ENCODE measurements at places on chromosomes 5 and 9.

DNA sequence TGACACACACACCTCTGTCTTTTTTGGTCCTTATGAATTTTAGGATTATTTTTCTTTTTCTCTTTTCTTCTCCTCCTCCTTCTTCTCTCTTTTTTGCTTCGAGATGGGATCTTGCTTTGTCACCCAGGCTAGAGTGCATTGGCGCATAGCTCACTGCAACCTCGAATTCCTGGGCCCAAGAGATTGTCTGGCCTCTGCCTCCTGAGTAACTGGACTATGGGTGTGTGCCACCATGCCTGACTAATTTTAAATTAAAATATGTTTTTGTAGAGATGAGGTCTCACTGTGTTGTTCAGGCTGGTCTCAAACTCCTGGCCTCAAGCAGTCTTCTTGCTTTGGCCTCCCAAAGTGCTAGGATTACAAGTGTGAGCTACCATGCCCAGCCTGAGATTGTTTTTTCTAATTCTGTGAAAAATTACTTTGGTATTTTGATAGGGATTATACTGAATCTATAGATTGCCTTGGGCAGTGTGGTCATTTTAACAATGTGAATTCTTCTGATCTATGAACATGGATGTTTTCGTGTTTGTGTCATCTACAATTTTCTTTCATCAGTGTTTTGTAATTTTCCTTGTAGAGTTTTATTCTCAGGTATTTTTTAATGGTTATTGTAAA is 7.7 kb downstream of the AHRR start:
- no peak for DNase-seq

- peak; percentile 53 for DNase-seq
Measured at GRCh38 chr5:14156650-14157492, 13.7 kb downstream of the TRIO start.

DNA sequence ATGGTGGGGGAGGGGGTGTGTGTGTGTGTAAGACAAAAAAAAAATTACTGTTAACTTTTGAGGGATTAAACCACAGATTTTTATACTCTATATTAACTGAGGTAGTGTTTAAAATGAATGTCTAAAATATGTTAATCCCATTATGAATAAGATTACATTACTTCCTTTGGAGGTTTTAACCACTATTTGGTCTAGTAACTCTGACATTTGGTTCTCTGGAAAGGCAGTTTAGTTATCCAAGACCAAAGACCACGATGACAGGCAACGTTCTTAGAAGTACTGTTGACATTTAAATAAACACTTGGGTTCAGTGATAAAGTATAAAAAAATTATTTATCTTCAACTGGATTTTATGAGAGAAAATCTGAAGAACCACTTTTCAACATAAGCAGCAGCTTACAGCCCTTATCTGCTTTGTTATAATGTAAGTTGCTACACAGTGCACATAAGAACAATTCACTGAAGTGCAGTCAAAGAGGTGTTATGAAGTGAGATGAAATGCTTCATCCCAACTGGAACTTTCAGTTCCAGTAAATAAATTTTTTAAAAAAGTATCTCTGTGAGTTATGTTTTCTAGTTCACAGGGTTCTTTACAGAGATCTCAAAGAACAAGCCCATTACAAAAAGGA is 94.5 kb downstream of the OSMR start:
- no peak for DNase-seq

DNA sequence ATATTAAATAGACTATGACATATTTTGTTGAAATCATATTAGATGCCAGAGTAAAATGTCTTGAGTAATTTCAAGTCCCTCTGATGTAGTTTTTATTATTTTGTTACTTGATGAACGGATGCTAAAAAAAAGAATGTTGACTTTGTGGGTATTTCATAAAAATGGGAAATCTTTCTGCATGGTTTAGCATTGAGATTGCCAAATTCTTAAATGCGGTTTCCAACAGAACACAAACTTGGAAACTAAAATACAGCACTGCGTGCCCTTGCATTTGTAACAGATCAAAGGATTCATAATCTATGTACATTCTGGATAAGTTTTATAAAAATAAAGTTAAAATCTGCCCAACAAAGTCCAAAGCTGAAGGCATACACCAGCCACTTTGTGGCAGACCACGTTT is 425.5 kb upstream of the DAB2 start:
- no peak for DNase-seq

DNA sequence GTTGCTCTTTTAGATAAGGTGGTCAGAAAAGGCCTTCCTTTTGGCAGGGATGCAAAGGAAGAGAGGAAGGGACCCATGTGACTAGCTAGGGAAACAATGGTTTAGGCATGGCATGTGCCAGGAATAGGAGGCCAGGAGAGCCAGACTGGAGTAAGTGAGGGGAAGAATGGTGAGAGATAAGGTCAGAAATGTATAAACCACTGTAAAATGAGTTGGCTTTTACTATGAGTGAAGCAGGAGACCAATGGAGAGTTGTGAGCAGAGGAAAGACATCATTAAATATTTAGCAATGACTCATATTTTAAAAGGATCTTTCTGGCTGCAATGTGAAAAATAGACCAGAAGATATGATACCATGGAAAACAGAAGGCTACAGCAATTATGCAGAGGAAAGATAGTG is 50.9 kb downstream of the AP3B1 start:
- peak; percentile 38 for DNase-seq

All from BE2C (cell line).